ENCODE measurements at places on chromosomes 12 and 14.

DNA sequence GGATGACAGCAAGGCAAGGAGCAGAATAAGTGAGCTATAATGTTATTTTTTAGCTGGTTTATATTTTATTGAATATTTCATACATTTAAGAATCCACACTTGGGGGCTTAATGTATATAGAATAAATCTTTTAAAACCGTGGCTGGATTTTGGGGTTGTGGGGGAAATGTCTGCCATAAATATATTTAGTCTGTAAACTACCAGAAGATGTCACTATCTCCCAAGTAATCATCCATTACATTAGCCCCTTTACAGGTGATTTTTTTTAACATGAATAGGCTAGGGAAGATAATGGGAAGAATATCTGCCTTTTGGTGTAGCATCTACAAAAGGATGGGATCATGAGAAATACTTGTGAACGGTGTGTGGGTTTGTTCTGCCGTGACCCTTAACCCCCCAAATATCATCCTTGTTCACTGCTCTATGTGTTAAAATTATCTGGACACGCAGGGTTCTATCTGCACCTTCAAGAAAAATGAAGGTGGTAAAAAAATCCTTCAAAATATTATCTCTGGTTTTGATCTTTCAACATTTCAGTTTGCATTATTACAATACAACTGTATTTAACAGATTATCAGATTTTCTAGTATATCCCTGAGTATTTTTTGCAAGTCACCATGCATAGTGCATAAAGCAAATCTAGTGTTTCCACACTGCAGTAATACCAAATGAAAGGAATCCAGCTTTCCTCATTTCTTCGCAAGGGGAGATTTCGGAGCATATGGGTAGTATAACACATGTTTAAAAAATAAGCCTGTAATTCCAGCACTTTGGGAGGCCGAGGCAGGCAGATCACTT lies 8.0 kb upstream of the SLC17A8 start:
- DNase-seq, result no peak

DNA sequence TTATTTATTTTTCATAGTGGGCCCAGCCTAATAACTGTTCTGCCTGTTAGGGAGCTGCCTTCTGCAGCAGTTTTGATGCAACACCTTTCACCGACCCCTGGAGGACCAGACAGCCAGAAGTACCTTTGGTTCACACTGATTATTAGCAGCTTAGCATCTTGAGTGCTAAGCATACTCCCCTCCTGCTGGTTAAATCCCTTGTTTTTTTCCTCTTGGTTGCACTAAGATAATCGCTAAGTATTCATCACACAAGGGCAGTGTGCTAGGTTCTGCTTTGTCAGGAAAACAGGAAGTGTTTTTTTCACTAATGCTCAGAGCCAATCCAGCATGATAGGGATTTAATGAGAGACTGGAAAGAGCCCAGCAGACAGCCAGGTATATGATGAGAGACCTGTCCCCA lies 437.0 kb downstream of the FUT8 start:
- DNase-seq, result no peak

DNA sequence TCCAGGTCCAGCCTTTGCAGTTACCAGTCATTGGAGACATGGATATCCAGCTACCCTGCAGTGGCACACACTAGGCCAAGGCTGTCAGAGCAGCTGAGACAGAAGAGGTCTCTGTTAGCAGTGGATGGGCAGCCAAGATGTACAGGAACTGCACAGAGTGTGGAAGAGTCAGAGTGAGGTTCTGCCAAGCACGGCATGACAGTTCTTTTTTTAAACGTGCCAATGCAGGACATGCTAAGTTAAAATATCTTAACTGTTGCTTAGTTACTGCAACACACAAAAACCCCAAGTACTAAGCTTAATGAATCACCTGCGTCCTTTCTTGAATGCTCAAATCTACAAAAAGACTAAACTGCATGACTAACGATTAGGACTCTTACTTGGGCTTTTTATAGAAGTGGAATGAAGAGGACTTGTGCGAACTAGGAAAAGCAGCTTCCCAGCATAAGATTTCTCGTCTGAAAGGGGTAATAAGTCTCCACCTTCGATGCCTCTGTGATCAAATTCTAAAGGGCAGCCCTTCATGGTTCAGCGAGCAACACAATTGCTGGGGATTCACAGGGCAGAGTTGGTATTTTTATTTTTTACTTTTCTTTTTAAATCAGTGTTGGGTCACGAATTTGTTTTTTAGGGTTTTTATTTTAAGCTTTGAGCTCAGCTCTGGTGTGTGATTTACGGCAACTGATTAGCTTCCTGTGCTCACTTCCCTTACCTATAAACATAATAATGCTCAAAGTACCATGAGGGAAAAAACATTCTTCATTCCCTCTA lies 20.6 kb downstream of the MAPK1IP1L start:
- no peak for DNase-seq

DNA sequence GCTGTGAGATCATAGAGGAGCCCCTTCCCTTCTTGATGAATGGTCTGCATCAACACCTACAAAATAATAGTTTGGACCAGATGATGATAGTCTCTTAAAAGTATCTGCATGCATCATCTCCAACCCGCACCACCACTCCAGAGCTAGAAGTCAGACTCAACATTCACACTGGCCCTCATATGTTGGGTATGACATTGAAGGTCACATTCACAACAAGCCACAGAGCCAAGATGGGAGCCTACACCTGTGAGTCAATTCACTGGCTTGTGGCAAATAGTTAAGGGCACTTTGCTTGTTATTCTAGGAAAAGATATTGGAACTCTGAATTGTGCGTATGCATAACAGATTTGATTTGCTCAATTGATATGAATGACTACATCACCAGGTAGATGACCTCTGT lies 1197.9 kb downstream of the VRK1 start:
- DNase-seq, result no peak

DNA sequence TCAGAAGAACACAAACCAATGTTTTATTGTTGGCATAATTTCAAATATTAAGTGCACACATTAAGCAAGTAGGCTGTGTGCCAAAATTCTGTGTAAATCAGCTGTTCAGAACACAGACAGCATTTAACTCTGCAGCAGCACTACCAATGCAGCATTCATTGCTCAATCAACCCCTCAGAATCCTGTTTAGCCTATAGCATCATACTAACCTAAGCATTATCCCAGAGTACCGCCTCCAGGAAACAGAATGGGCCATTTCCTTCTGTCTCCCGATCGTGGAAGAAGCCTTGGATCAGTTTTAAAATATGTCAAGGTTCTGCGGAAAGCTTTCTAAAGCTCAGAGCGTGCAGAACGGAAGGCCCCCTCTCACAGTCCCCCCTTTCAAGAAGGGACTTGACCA lies 3.3 kb downstream of the IL26 start:
- DNase-seq, result no peak

GRCh38 chr14:100888789-100889315 lies 14.7 kb downstream of the RTL1 start:
- no peak for DNase-seq

GRCh38 chr14:70289138-70289537 lies 70.3 kb downstream of the COX16 start:
- no peak for DNase-seq

DNA sequence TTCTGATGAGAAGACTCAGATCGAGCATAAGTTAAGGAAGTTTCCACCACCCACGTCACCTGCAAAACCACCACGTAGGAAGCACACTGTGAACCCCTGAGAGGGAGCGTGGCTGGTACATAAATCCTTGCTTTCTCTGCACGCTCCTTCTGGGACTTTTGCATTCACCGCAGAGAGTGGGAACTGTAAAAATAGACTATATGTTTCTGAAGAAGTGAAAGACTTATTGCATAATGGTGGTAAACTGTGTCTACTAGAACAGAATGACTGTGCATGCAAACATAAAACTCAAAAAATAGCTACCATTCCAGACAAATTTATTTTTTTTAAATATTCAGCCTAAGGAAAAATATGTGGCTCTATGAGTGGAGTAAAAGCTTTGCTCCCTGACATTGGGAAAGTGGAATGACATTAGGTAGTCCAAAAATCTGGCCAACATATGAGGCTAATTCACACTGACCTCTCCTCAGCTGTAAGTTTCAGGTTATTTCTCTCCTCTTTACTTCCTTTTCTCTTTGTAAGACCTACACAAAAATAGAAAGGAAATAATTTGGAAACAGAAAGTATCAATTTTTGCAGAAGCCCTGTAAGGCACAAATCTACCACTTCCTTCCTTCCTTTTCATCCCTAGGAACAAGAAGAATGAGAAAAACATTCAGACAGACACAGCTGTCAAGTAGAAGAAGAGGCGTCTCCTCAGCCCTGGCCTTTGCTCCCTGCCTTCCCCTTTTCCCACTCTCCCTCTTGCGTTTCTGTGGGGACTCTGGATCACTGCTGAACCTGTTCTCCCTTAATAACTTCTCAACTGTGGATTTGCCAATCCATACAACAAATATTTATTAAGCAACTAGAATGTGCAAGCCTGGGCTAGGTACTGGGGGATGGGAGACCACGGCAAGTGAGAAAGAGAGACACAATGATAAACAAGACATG lies 264.3 kb upstream of the FOXN3 start:
- DNase-seq, result peak; percentile 41

GRCh38 chr14:24390701-24391468 lies 7.9 kb upstream of the NYNRIN start:
- DNase-seq, result no peak

GRCh38 chr12:46197883-46198282 lies 71.0 kb downstream of the SLC38A1 start:
- DNase-seq, result no peak

GRCh38 chr12:106134294-106134949 lies 4.3 kb downstream of the NUAK1 start:
- no peak for DNase-seq

- no peak for DNase-seq
Observed at GRCh38 chr14:25006961-25007795, 42.8 kb downstream of the STXBP6 start.

DNA sequence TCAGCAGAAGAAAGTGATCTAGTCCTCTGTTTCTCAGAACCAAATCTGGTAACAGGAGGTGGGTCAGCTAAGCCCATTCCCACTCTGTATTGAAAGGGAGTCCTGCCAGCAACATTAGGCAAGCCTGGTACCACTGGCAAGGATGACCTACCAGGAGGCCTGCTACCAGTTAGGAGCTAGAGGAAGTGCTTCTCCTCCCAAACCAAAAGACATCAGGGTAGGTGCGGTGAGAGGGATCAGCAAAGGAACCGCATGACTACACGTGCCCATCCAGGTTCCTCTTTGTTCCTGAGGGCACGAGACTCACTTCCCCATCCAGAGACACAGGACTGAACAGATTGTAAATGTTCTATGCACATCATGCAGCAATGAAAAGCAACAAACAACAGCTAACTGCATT lies 2.8 kb downstream of the KLRC4 start:
- no peak for DNase-seq

DNA sequence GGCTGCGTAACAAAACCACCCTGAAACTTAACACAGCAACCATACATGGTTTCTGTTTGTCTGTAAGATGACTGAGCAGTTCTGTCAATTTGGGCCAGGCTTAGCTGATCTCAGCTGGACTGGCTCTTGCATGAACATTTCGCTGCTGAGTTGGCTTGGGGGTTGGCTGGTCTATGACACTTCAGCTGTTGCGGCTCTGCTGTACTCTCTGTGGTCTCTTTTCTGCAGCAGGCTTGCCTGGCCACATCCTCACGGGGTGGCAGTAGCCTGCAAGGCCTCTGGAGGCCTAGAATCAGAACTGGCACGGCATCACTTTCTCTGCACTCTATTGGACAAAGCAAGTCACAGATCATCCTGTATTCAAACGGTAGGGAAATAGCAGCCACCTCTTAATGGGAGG lies 216.2 kb downstream of the BCL11B start:
- DNase-seq, result peak; percentile 43

DNA sequence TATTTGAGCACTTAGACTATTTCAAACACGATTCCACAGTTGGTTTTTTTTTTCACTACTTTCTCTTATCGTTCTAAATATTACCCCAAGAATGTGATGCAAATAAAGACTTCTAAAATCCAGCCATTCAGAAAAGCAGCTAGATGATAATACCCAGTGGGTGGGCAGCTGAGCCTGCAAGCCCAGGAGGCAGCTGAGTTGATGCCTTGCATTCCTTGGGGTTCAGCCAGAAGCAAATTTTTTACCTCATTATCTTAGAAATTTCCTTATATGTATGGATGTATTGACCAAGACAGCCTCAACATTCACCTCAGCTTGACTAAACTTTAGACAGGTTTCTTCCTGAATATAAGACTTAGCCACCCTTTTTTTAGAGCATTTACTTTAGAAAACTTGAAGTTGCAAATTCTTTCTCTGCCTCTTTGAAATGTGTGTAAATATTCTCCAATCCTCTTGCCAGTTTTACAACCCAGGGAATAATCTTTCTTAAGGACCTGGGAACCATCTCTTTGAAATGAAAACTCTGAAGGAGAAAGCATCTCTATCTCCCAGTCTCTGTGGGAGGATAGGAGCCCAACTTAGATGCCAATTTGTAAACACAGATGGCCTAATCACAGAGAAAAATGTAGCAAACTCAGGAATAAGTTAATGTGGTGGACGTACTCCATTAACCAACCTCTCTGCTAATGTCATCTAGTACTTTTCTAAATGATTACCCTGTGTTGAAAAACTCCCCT lies 52.2 kb upstream of the ANP32D start:
- no peak for DNase-seq

DNA sequence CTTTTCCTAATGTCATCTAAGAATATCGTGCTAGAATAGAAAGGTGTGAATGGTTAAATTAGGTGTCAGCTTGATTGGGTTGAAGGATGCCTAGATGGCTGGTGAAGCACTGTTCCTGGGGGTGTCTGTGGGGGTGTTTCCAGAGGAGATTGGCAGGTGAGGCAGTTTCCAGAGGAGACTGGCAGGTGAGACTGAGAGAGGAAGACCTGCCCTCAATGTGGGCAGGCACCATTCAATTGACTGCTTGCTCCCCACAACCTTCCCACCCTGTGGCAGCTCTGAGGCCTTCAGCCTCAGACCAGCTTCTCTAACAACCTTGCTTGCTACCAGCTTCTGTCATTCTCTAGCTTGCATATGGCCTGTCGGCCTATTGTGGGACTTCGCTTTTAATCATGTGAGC lies 9.2 kb downstream of the RNASE9 start:
- no peak for DNase-seq

GRCh38 chr12:14795028-14795448 lies 8.2 kb downstream of the WBP11 start:
- no peak for DNase-seq

DNA sequence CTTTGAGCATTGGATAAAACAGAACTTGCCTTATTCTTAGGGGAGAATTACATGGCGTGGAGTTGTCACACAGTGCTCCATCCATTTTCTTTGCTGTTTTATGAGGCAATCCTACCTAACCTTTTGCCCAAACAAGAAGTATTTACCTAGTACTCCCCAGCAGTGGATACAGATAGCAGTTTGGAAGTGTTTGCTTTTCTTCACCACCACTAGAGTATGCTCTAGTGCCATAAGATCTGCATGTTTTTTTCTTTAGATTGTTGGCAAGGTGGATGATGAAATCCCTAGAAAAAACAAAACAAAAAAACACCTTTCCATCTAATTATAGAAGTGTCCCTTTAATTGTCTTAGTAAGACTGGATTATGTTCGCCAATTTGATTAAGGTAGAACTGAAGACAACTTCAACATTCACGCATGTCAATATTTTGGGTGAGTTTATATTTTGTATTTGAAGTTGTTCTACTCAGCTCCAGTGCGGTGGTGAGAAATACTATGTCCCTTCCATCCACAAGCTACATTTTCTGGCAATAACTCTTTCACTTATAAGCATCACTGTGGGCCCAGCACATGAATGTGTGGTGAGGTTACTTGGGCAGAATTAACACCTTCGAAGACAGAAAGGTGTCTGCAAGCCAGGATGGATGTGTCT lies 23.6 kb upstream of the TMEM260 start:
- no peak for DNase-seq
